Left colon (tissue), 2 donors: ENCODE measurements at places on chromosomes 5 and 9.

- no peak for DNase-seq
Measured at GRCh38 chr5:55236800-55237199, 3.4 kb upstream of the CCNO start.

DNA sequence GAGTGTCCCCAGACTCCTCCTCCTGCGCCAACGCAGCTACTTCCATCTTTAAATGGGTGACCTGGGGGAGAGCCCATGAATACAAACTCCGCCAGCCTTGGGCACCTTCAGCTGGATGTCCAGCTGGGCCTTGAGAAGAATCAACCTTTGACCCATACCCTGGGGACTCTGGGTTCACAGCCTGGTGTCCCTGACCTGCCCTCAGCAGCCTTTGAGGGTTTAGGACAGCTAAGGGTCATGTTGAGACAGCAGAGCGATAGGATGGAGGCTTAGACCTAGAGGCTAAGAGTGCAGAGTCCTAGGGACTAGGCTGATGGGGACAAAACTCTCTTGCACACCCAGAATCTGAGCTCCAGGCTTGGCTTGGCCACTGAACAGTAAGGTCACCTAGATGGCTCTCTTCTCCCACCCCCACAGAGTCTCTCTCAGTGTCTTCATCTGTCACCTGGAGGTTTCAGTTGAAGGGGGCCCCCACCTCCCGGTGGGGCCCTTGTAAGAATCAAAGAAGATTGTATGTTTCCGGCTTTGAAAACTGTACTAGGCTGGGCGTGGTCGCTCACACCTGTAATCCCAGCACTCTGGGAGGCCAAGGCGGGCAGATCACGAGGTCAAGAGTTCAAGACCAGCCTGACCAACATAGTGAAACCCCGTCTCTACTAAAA lies 6.7 kb upstream of the AQP3 start:
- no peak for DNase-seq

DNA sequence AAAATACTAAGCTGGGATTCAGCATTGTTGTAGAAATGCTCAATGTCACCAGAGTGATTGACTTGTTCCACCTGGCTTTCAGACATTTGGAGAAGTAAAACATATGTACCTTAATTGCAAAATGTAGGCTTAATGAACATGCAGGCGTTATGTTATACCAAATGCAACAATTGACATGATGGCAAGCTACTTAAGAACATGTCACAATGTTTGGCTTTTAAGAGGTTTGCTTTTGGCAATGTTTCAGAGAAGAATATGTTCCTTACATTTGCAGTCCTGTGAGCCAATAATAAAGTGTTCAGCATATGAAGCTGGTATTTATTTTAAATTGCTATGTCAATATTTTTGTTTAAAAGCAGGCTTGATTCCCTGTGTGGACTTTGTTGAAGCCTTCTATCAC lies 111.7 kb upstream of the NUDT12 start:
- DNase-seq, result no peak

- DNase-seq, result peak; percentile 87
Measured at GRCh38 chr9:133994353-133995011, 2.4 kb upstream of the VAV2 start.

DNA sequence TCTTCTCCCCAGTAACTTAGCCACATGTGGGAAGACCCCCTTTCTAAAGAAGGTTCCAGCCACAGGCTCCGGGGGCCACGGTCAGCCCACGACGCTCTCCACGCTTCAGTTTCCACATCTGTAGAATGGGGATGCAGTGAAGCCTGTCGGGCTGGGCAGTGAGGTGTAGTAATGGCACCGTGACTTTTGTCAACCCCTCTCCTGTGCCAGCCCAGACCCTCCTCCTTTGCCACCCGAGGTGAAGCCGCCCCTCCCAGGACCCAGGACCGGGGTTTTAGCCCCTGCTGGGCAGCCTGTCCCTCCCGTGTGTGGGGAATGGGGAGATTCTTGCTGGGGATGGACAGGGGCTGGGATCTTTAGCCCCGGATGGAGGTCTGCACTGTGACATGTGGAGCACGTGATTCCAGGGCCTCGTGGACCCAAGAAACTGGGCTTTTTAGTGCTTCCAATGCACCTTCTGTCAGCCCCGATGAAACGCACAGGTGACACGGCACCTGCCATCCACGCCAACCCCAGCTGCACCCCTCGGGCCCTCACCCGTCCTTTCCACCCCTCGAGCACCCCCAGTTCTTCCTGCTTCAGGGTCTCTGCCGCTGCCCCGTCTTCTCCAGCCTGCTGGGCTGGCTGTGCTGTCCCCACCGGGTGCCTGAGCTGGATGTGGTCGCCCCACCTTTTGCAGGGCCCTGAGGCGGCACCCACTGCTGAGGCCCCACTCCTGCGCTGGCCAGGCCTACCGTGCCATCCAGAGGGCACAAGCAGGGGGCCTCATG lies 13.4 kb upstream of the RNU6ATAC start:
- no peak for DNase-seq

DNA sequence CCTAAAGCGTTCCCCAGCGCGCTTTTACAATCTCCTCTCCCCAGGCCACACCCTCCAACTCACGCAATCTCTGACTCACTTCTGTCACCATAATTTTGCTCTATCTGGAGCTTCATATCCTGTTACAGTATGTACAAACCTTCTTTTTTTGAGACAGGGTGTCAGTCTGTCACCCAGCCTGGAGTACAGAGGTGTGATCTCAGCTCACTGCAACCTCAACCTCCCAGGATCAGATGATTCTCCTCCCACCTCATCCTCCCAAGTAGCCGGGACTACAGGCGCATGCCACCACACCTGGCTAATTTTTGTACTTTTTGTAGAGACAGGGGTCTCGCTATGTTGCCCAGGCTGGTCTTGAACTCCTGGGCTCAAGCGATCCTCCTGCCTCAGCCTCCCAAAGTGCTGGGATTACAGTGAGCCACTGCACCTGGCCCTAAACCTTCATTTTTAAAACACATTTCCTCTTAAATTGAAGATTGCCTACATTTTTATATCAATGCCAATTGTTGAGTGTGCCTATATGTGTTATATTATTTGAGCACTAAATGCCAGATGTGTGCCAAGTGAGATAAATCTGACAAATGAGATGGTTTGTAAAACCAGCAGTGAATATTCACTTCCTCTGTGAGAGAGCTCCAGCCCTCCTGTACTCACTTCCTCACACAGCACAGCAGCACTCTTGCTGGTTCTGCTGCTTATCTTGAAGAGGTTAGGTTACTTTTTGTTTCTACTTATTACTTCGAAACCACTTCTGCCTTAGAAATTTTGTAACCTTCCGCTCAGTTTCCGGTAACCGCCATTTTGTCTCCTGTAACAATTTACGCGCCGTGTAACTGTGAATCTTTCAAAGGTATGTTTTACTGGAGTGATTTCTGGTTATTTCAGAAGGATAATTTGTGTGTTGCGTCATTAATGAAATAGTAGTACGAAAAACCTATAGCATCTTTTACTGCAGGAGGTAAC lies 57.9 kb downstream of the DOCK8 start:
- peak; percentile 22 for DNase-seq
